ENCODE measurements at places on chromosomes 5 and 9. TPM values are rescaled to one million over a fixed set of nuclear protein-coding genes. Genes with fewer than 3 reads are reported as not detected.

GRCh38 chr5:145976431-145977155 lies 40.2 kb downstream of the SH3RF2 start:
- DNase-seq, result no peak

DNA sequence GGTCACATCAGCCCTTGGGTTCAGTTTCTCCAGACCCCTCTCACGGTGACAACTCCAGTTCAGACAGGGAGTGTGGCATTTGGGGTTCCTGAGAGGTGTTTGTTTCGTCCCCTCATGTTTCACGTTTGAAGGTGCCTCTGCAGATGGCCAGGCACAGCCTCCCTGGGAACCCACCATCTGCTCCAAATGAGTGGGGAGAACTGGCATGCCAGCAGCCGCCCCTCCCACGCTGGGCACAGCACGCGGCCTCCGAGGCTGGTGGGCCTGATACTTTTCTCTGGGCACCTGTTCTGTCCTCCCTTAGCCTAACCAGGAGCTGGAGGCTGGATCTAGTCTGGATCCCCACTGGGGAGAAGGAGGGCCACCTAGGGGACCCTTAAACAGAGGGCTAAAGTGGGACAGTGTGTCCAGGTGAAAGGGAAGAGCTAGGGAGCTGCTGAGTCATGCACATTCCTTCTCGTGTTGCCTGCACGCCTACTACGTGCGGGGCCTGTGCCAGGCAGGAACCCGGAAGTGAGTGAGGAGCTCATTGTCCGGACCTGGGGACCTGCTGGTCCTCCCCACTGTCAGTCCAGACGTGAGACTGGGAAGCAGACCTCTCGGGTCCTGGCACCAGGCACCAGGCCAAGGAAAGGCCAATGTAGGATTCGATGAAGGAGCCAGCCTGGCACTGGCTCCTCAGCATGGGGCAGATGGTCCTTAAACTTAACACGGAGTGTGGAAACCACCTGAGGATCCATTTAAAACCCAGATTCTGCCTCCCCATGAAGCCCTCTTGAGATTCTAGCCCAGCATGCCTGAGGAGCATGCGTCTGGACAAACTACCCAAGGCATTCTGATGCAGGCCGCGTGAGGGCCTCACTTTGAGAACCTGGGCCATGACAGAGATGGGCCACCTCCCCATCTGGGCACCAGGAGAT lies 11.7 kb downstream of the DNM1 start:
- DNase-seq, result no peak

LAMC3 gene
- not detected for total RNA-seq

GRCh38 chr9:2749485-2749884 lies 32.2 kb downstream of the KCNV2 start:
- no peak for DNase-seq

DNA sequence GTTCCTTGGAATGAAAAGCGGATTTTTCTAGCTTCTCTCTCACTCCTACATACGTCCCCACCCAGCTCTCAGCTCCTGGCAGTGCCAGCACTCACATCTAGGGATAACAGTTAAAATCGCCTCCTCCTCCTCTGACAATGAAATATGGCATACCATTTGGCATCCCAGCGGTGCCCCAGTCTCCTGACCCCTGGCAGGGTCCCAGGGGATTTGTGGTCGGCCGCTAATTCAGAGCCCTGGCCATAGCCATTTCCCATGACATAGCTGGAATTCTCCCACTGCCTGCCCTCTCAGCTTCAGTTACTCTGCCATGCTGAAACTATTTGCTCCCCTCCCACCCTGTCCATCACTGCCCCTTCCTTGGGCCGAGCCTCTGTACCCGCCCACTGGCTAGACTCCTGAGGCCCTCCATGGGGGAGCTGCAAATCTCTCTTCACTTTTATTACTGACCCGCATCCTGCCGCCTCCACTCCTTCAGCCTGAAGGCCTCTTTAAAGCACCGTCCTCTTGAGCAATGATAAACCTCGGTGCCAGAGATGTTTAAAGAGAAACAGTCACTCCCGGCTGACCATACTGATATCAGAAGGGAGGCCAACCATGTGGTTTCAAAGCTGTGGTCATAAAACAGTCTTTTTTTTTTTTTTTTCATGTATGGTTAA lies 139.8 kb downstream of the SLIT3 start:
- DNase-seq, result no peak

Measured in activated CD8-positive, alpha-beta memory T cell treated with anti-CD3 and anti-CD28 coated beads, Interleukin-2, amount 10 ng/mL, durations not matched to agents 7 days and 5 days (primary cell).